ENCODE measurements at places on chromosomes 6 and 20.

GRCh38 chr6:13413466-13413862 lies 73.9 kb downstream of the GFOD1 start:
- DNase-seq, result no peak

- no peak for DNase-seq
Observed at GRCh38 chr6:163739408-163739725, 324.8 kb downstream of the QKI start.

GRCh38 chr6:48037946-48038345 lies 73.1 kb downstream of the PTCHD4 start:
- no peak for DNase-seq

DNA sequence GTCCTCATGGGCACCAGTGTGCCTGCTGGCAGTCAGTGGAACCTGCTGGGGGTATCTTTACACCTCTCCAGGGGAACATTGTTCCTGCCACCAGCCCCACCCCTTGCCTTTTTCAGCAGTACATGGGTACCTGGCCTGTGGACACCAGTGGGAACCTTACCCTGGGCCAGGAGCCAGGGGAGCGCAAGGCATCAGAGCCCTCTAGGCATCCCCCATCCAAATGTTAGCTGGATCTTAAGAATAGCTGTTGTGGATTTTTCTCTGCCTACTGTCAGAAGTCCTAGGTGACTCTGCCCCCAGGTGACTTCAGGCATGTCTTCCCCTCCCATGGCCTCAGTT lies 38.8 kb upstream of the ID1 start:
- DNase-seq, result no peak

- peak; percentile 22 for DNase-seq
Observed at GRCh38 chr6:52718550-52718949, 44.7 kb downstream of the GSTA2 start.

DNA sequence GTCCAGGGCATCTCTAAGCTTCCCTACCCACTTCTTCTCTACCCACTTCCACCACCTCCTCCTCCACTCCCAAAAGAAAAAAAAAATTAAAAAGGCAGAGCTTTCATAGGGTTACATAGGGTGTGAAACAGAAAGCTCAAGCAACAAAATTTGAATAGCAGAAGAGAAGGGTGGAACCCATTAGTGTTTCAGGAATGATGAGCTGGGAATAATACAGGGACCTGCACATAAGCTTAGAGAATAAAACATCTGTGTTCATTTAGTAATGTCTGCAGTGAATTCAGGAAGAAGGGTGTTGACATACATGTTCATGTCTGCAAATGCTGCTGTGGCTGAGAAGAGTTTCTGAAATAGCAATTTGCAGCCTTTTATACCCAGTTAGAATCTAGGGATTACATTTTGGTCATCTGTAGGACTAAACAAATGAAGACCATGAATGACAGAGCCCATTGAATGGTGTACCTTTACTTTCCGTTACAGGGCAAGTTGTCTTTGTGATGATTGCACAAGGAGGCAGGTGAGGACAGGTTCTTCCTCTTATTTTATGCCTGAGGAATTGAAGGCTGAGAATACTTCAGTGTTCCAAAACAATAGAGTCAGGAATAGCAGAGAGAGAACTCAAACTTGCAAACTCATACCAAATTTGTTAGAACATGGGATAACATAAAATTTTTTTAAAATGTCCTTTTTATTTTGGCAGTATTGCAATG lies 975.1 kb downstream of the TFAP2A start:
- DNase-seq, result no peak

- no peak for DNase-seq
Observed at GRCh38 chr20:49297605-49298530, 20.0 kb upstream of the ZNFX1 start.

Measured in NCI-H774 (cell line).